ENCODE measurements at places on chromosomes 1 and 21.

- no peak for DNase-seq
These were observed at the start of gene ERICH3 for GRCh38 chr1:74673351-74674111. Gene ERICH3, minus strand, starts transcription at chr1:74673792. Its CDS starts 273 bp downstream, at chr1:74673519.

DNA sequence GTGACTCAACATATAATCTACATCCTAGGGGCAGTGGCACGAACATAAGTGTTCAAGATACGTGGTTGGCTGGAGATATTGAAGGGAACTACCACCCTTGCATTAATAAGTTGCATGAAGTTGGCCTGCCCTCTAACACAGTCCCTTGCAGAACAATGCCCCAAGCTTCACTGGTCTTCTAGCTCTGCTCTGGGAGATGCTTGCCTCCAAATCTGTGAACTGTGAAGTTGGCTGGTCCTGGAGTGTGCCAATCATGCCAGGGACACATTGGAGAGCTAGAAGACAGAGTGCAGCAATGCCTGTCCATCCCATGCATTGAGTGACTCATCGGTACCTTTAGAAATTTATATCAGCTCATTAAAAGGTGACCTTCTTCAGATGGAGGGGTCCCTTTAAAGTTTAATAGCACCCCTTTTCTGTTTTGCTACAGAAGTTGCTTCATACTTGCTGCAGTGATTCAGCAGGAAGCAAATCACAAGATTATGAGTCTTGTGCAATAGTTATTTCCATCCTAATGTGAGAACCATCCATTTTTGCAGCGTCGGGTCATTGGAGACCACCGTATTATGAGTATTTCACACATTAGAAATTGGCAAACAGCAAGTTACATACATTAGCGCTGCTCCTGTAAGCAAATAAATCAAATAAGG lies 55.2 kb upstream of the KAZN start:
- no peak for DNase-seq

DNA sequence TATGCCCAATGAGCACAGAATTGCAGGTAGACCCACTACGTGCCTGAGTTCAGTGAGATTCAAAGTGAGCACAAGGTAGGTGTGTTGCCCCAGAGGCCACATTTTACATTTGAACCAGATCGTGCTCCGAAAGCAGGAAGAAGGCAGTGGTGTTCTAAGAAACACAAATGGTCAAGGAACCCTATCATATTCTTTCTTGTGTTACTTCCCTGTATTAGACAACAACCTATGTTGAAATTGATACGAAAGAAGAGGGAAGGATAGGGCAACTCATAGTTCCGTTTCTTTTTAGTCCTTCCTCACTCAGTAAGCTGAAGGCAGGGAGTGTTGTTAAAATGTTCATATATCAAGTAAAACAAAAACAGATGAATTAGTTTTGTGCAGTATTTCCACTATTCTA lies 33.9 kb downstream of the OLFML2B start:
- DNase-seq = no peak

DNA sequence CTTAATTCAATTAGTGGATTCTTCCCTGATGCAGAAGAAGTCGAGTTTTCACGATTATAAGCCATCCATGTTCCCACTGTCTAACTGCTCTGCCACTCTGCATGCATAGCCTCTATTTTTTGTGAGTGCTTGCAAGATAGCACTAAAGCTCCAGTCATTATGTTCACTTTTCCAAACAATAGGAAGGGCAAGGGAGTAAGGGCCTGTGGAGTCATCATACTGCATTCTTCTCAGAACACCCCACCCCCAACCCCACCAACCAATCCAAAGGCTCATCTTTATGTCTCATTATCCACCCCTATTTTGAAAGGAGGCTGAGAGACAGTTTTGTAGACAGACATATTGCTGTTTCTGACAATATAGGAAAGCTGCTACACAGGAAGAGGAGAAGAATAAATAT lies 471.7 kb upstream of the ADGRL2 start:
- no peak for DNase-seq

DNA sequence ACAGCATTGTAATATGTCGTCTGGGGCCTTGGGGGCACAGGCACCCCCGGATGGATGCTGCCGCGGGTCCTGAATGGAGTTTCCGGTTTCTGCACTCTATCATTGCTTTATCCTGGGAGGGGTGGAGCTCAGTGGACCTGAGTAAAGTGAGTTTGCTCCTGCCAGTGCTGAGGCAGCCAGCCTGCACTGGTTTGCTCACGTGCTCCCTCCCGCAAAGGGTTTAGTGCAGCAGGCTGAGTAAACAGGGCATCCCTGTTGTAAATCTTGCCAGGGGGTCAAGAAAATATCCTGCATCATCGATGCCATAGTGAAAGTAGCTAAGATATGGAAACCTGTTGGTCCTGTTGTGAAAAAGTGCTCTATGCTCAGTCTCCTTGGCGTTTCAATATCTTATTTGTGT lies 85.6 kb upstream of the BRINP3 start:
- no peak for DNase-seq

DNA sequence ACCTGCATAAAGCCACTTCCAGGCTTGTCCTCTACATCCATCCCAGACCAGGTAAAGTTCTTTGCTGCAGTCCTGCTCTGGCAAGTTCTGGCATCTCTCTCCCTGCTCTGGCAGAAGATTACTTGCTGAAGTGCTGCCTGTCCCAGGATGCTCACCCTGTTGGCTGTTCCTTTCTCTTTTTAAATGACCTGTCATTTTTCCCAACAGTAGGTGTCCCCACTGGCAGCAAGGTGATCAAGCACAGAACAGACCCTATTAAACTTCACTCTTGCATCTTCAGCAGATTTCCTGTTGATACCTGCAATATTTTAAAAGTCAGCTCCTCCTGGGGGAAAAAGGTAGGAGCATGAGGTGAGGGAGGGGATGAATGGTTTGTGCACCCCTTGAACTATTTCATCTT lies 332.6 kb downstream of the PBX1 start:
- DNase-seq = no peak

GRCh38 chr1:6248932-6249738 lies 5.2 kb downstream of the HES3 start:
- DNase-seq = no peak

GRCh38 chr1:30335997-30336390 lies 387.4 kb downstream of the MATN1 start:
- DNase-seq = no peak

- DNase-seq = no peak
These were observed 82.2 kb upstream of the BMP8A start for GRCh38 chr1:39409055-39409816.

- DNase-seq = no peak
These were observed 51.7 kb upstream of the POU3F1 start for GRCh38 chr1:38098101-38098847.

GRCh38 chr1:203097001-203097400 lies 11.2 kb upstream of the MYOG start:
- no peak for DNase-seq

DNA sequence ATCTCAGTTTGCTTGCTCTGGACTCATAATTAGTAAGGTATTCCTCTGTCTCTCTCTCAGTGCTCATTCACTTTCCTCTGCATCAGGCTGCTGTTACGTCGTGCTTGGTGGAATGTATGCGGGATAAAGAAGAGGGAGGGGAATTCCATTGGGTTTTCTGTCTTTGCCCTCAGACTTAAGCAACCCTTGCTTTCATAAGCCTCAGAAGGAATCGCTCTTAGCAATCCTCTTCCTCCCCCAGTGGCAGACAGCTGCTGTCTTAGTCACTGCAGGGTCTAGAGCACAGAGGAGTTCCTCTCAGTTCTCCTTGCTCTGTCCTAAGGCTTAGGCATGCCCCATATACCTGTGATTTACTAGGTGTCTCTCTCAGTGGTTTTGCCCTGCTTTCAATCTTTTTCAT lies 19.1 kb upstream of the NTMT2 start:
- DNase-seq = peak; percentile 49

DNA sequence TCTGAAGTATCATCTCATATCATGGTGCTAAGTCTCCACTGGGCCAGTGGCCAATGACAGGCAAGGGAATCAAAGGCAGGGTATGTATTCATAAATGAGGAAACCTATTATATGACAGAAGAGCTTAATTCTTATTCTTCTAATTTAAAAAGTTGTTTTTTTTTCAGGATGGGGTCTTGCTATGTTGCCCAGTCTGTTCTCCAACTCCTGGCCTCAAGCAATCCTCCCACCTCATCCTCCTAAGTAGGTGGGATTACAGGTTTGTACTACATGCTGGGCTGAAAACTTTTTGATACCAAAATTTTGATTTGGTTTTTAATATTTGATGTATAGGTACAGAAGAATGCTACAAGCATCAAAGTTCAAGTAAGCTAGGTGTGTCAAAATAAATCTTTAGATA lies 35.0 kb downstream of the ATP8B2 start:
- no peak for DNase-seq

DNA sequence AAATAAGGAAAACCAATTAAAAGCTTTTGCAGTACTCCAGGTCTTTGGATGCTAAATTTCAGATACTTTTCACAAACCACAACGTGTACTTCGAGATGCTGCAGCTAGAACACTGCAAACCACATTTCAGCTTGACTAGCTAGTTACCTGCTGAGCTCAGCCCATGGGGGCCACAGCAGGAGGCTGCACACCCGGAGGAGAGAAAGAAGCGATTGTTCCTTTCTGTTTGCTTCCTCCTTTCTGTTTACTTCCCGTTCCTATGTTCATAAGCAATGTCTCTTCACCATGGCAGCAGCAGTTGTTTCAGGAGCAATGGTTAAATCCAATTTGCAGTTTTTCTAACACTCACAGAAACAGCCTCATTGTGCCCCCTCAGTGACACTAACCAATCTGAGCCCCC lies 225.6 kb upstream of the FGGY start:
- no peak for DNase-seq

DNA sequence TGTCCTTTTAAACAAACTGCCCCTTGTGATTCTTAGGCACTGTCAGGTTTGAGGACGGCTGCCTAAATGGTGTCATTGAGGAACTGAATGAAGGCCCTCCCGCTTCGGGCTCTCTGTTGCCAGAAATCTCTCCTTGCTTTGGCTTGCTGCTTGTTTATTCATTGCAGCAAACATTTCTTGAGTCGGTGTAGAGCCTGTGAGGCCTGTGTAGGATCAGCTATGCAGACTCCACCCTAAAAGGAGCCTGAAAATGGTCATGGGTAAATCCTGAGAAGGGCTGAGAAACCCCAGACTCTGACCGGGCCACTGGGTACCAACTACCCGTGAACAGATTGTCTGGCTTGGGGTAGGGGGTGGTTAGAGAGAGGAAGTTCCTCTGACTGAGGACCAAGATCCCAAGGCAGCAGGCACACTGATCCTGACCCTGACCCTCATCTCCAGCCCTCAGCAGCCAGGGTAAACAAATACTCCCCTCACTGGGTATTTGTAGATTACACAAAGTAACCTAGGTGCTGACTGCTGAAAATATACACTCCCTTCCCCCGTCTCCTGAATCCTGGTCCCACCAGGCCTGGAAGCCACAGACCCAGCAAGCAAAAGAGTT lies 3.1 kb downstream of the IL6R start:
- DNase-seq = no peak

GRCh38 chr1:26787381-26787705 lies 407 bp upstream of the PIGV start:
- DNase-seq = no peak

GRCh38 chr21:31893851-31894415 lies 21.1 kb downstream of the HUNK start:
- DNase-seq = no peak

GRCh38 chr1:56330391-56331026 lies 248.9 kb downstream of the PLPP3 start:
- no peak for DNase-seq

DNA sequence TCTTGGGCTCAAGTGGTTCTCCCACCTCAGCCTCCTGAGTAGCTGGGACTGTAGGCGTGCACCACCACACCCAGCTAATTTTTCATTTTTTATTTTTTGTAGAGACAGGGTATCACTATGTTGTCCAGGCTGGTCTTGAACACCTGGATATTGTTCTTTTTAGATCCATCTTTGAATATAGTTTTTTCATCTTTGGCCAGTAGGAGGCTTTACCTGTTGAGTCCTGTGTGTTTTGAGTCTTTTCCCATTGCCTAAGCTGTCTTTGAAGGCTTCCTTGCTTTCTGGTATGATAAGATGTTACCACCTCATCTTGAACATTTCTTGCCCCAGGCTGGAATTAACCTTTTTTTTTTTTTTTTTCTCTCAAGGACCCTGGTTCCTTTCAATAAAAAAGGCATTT lies 387.8 kb upstream of the RUNX1 start:
- DNase-seq = no peak

- DNase-seq = no peak
These were observed at the start of gene OR6N1 for GRCh38 chr1:158771950-158772866. Gene OR6N1, minus strand, starts transcription at chr1:158772195. Its CDS starts 5,513 bp downstream, at chr1:158766682.

DNA sequence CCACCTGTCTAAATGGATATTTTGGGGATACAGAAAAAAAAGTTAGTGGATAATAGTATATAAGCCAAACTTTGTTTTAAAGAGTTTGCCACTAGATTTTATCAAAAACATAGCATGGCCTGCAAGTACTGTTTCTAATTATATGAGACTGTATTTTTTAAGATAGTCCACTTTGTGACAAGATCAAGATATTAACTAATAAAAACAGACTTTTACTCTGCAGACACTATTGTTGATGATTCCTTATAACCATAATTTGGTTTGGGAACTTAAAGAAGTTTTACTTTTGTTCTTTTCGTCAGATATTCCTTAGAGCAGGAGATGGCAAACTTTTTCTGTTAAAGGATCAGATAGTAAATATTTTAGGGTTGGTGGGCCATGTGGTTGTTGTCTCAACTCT lies 36.4 kb downstream of the SMG7 start:
- DNase-seq = no peak

DNA sequence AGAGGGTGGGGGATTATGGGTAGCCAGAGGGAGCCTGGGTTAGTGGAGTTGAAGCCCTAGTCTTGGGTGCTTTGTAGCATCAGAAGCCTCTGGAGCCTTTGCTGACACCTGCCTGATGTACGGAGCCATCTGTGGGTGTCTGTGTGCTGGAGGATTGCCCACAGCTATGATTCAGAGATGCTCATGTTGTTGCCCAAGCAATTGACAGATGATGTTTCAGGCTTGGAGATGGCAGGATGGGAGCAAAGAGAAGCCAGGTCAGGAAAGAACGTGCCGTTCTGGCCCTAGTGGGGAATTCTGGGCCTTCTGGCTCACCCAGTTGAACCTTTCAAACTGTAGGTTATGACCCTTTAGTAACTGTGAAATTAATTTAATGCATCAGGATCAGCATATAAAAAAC lies 27.6 kb downstream of the COQ8A start:
- no peak for DNase-seq

- DNase-seq = no peak
These were observed 8.4 kb downstream of the CFAP126 start for GRCh38 chr1:161359291-161359690.

DNA sequence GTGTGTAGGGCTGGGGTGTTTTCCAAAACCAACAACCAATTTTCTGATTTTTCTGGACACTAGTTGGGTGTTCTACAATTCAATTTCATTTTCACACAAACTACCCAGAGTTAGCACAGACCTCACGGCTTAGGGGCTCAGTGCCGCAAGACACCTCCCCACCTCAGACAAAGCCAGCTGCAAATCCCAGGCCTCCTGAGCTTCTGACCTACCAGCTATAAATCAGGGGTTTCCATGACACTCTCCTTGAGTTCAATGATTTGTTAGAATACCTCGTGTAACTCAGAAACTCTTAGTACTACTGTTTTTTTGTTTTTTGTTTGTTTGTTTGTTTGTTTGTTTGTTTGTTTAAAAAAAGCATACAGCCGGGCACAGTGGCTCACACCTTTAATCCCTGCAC lies 28.7 kb upstream of the FAM89A start:
- DNase-seq = no peak
